ENCODE measurements at places on chromosomes 7 and 10. TPM values are rescaled to one million over a fixed set of nuclear protein-coding genes. Genes with fewer than 3 reads are reported as not detected.

DNA sequence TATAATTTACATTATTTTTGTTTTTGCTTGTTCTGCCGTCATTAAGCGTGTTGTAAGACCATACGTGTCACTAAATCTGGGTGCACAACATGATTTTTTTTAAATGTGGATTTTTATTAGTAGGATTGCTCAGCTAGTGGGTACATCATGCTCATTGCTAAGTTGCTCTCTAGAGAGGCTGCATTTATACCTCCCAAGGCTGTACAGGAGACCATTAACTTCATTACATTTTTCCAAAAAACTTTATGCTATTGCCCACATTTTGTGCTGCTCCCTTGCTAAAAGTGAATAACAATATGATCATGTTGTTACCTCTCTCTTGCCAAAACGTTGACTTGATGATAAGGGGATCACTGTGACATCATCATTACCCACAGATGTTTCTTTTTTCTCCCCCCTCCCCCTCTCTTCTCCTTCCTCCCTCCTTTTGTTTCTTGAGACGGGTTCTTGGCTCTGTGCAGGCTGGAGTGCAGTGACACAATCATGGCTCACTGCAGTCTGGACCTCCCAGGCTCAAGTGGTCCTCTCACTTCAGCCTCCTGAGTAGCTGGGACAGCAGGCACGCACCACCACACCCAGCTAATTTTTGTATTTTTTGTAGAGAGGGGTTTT lies 65.1 kb downstream of the BMPR1A start:
- no peak for DNase-seq

The TCERG1L gene
- not detected for total RNA-seq

- DNase-seq, result no peak
Measured at GRCh38 chr7:34949361-34949760, 87.9 kb downstream of the DPY19L1 start.

DNA sequence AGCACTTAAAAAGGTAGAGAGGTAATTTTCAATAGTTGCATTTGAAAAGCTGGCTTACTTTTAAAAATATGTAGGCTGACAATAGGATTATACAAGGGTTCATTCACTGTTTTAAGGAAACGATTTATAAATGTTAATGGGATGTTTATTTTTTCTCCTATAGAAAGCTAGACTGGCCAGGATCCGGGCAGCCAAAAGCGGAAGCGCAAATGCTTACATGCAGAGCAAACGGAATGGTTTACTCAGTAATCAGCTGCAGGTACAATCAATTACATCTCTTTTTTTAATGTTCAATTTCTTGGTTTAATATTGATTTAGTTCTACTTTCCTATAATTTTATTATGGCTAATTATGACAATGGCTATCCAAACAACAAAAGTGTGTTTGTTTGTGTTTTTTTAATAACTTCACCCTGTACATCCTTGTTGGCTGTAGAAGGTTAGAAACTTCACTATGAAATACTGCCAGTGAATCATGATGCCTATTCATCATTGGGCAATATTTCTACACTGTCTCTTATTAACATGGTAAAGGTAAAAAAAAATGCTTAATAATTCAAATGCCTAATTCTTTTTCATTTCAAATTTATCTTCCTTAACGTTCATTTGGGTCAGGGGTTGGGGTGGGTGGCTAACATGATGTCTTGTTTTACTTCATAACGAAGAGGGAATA lies 116.4 kb downstream of the TSPAN12 start:
- no peak for DNase-seq

- DNase-seq, result no peak
Measured at GRCh38 chr10:89090756-89091445, 100.3 kb downstream of the FAS start.

DNA sequence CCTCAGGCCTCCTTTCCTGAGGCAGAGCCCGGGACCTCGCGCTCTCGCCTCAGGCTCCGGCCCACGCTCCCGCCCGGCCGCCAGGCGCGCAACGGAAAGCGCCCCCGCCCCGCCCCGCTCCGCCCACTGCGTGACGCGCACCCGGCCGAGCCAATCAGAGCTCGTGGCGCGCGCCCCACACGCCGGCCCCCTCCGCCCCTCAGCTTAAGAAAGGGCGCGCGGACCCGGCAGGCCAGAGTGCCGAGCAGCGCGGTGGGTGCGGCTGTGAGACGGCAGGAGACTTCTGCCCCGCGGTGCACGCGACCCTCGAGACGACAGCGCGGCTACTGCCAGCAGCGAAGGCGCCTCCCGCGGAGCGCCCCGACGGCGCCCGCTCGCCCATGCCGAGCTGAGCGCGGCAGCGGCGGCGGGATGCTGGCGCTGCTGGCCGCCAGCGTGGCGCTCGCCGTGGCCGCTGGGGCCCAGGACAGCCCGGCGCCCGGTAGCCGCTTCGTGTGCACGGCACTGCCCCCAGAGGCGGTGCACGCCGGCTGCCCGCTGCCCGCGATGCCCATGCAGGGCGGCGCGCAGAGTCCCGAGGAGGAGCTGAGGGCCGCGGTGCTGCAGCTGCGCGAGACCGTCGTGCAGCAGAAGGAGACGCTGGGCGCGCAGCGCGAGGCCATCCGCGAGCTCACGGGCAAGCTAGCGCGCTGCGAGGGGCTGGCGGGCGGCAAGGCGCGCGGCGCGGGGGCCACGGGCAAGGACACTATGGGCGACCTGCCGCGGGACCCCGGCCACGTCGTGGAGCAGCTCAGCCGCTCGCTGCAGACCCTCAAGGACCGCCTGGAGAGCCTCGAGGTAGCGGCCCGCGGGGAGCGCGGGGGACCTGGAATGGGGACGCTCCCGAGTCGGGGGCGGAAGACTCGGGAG lies at the start of gene NPTX2:
TSS of gene NPTX2 (plus strand) at position 235 of the 909 bp plus-strand sequence. CDS start at position 412, 177 bp downstream.
- DNase-seq, result peak; percentile 21

DNA sequence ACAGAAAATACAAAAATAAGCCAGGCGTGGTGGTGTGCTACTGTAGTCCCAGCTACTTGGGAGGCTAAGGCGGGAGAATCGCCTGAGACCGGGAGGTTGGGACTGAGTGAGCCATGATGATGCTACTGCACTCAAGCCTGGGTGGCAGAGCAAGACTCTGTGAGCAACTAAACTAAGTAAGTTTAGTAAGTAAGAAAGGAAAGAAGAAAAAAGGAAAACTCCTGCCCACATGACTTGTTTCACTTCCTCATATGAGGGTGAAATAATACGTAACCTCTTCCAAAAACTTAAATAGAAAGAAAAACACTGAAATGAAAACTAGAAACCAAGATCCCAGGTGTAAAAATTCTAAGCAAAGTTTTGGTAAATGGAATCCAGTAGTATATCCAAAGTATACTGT lies 79.6 kb downstream of the LARP4B start:
- no peak for DNase-seq

GRCh38 chr7:8343556-8343955 lies 81.6 kb upstream of the ICA1 start:
- DNase-seq, result no peak

The NANOS1 gene
- 1.0 TPM for total RNA-seq

GRCh38 chr7:90569368-90569767 lies 26.8 kb upstream of the CDK14 start:
- no peak for DNase-seq

The NRP1 gene
- 96.1 TPM for total RNA-seq

The ATP5MK gene
- total RNA-seq, result 819 TPM

- no peak for DNase-seq
Measured at GRCh38 chr7:114806590-114807162, 115.2 kb upstream of the MDFIC start.
